ENCODE measurements at places on chromosomes 12 and 14.

DNA sequence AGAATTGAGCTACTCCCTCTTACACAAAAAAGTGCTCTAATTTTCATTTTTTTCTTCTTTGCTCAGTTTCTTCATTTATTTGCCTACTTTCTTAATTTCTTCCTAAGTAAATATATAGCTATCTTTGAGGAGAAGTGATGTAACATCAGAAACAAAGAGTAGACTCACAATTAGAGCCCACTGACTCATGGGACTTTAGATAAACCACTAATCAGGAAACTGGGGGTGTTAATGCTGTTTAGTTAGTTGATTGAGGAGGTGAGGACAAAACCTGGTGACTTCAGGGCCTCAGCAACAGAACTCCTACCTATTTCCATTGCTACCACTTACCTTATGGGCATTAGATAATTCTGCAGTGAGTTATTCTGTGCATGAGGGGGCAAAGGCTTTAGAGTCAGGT, 151.7 kb downstream of the MON2 start:
- no peak for DNase-seq

- peak; percentile 32 for DNase-seq
Observed at GRCh38 chr12:57888409-57889157, 42.1 kb upstream of the CTDSP2 start.

- DNase-seq, result no peak
Observed at GRCh38 chr14:80973931-80974641, 18.7 kb downstream of the TSHR start.

GRCh38 chr12:71162832-71163763, 5.3 kb upstream of the TSPAN8 start:
- DNase-seq, result no peak

- DNase-seq, result no peak
Observed at GRCh38 chr14:24082411-24083080, 11.2 kb downstream of the CPNE6 start.

DNA sequence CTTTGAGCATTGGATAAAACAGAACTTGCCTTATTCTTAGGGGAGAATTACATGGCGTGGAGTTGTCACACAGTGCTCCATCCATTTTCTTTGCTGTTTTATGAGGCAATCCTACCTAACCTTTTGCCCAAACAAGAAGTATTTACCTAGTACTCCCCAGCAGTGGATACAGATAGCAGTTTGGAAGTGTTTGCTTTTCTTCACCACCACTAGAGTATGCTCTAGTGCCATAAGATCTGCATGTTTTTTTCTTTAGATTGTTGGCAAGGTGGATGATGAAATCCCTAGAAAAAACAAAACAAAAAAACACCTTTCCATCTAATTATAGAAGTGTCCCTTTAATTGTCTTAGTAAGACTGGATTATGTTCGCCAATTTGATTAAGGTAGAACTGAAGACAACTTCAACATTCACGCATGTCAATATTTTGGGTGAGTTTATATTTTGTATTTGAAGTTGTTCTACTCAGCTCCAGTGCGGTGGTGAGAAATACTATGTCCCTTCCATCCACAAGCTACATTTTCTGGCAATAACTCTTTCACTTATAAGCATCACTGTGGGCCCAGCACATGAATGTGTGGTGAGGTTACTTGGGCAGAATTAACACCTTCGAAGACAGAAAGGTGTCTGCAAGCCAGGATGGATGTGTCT, 23.6 kb upstream of the TMEM260 start:
- DNase-seq, result no peak

GRCh38 chr12:113867258-113867657, 98.9 kb downstream of the RBM19 start:
- DNase-seq, result no peak

DNA sequence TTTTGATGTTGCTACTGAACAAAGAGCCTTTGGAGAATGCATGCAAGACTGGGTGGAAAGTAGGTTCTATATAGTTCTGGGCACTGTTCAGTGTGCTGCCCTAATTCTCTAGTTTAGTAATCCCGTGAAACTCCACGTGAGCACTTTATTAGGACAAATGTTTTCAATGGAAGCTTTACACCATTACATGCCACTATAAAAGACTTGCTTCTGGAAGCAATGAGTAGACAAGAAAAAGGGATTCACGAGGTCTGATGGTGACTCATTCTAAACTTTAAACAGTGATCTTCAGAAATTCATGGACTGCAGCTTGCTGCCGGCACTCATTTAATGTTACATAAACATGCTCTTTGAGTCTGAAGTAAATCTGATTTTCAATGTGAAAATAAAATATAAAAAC, 22.3 kb downstream of the ATG14 start:
- DNase-seq, result no peak

GRCh38 chr12:18932211-18932610, 194.3 kb downstream of the CAPZA3 start:
- DNase-seq, result no peak

DNA sequence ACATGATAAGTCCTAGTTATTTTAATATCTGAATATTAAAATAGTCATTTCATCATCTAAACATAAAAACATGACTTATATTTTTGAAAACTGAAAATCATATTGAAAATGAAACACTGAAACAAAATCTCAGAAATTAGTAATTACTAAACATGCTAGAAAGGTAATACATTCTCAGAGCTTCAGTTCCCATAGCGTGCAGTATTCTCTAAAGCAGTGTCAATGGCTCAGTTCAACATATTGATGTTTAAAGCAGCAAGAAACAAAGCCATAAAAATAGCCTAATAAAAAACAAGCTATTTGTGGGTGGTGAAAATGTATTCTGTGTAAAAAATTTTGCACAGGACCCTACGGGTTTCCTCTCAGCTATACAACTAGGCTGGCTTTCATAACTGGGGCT, 1337.4 kb downstream of the FSCB start:
- no peak for DNase-seq

- no peak for DNase-seq
Observed at GRCh38 chr14:99188731-99189191, 83.2 kb downstream of the BCL11B start.

- DNase-seq, result no peak
Observed at GRCh38 chr12:19546611-19547162, 107.4 kb downstream of the AEBP2 start.

DNA sequence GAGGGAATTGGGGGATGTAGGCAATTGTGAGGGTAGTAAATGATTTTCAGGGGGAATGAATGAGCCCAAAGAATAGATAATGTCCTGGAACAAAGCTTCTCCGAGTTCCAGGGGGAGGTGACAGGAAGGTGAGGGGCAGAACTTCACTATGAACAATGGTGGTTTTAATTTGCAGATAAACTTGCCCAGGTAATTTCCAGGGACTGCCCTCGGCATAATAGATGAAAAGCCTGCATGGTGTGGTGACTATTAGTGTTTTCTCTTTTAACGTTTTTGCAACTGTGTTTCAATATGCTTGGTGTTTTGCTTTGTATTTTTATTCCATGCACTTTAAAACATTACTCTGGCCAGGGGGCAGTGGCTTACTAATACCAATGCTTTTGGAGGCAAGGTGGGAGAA, 325.2 kb upstream of the RGS6 start:
- DNase-seq, result no peak

- DNase-seq, result no peak
Observed at GRCh38 chr14:33790996-33791395, 159.9 kb downstream of the EGLN3 start.
